ENCODE measurements at places on chromosomes 7 and 10.

GRCh38 chr7:28405662-28406061 lies 6.7 kb upstream of the CREB5 start:
- DNase-seq, result peak; percentile 97

DNA sequence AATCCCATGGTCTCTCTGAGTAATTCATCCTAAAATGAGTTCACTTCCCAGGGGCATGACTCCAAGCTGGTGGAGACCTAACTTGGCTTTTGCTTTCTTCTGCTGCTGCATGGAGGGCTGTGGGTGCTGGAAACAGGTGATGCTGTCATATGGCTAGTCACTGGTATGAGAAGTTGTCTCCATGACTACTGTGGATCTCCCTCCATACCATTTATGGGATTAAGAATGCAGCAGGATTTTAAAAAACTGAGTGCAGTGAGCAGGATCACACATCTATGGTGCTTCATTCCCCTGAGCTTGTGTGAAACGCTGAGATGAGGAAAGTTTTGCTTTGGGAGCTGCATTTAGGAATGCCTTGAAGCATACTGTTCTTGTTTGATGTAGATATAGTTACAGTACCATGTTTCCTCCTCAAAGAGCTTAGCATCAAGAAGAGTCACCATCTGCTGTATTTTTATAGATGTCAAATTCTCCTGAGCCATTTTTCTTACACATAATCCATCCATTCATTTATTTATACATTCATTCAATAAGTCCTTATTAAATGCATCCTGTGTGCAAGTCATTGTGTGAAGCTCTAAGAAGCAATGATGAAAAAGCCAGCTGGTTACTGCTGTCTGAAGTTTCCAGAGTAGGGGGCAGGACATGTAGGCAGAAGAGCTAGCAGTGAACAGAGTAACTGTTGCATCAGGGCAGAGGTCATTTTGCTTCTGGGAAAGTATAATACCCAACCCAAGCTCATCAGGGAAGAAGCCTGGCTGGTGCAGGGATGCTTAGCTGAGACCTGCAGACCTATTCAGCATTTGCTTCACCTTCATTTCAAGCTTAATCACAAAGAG lies 534.8 kb downstream of the AUTS2 start:
- peak; percentile 15 for DNase-seq

DNA sequence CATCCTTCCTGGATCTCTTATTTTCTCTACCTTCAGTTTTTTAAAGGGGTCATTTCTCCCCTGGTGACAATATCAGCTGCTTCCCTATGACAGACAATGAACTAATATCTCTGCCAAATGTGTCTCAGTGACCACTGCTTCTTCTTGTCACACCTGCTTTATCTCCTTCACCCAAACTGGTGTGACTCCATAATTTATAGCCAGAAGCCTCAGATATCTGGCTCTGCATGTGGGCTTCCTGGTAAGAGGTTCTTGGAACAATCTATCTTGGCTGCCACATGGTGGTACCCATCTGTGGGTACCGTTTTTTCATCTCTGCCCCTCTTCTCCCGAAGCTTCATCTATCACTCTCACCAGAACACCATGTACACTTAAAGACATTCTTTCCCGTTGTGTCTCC lies 37.0 kb downstream of the CPVL start:
- no peak for DNase-seq

- DNase-seq, result peak; percentile 83
These were observed 221.7 kb downstream of the PHTF2 start for GRCh38 chr7:78020136-78020873.

GRCh38 chr10:110699859-110700468 lies 55.8 kb downstream of the RBM20 start:
- no peak for DNase-seq

- no peak for DNase-seq
These were observed 77.6 kb downstream of the RNF216 start for GRCh38 chr7:5703572-5704533.

- DNase-seq, result no peak
These were observed at the start of gene C10orf105 for GRCh38 chr10:71719464-71720201. TSS of gene C10orf105 (minus strand) at chr10:71719778. CDS start at chr10:71716337, 3,441 bp downstream.

GRCh38 chr10:47288236-47288635 lies 11.8 kb upstream of the GDF10 start:
- DNase-seq, result no peak

DNA sequence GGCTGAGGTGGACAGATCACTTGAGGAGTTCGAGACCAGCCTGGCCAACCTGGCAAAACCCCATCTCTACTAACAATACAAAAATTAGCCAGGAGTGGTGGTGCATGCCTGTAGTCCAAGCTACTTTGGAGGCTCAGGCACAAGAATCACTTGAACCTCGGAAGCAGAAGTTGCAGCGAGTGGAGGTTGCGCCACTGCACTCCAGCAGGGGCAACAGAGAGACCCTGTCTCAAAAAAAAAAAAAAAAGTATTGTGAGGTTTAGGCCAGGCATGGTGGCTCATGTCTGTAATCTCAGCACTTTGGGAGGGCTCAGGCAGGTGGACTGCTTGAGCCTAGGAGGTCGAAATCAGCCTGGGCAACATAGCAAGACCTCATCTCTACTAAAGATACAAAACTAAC lies 16.0 kb downstream of the TET1 start:
- DNase-seq, result no peak

DNA sequence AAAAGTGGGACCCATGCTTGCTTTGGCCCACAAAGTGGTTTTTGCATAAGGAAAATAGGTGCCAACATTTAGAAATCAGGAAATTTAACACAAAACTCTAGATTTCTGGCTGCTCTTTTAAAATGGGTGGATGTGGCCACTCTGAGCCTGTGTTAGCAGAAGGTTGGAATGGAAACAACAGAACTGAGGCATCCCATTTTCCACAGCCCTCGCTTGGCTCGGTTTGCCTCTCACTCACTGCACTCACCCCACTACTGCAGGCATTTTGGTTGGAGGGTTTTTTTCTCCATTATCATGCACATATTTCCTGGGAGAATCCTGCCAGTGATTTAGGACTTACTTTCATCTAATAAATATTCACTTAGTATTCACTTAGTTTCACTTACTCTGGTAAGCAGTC lies 178.9 kb downstream of the BICC1 start:
- no peak for DNase-seq

GRCh38 chr10:91287912-91288311 lies 67.4 kb downstream of the PCGF5 start:
- DNase-seq, result no peak

DNA sequence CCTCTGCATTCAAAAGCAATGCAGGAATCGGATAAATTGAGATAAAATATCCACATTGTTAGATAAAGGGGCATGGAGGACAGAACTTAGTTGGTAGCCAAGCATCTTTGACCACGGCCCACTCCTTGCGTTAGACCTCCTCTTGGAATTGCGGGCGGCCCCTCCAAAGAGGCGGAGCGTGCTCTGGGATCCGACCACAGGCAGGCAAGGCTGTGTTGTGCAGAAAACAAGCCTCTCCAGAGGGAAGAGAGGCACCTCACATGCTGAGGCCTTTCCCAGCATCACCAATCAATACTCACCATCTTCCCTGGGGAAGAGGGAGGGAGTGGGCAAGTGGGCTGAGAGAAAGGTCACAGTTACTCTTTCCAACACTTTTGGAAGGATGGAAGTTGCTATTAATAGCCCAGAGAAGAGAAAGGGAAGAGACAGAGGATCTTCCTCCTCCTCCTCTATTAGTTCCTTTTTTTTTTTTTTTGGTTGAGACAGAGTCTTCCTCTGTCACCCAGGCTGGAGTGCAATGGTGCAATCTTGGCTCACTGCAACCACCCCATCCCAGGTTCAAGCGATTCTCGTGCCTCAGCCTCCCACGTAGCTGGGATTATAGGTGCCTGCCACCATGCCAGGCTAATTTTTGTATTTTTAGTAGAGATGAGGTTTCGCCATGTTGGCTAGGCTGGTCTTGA lies 49.7 kb upstream of the NRF1 start:
- DNase-seq, result no peak

- DNase-seq, result peak; percentile 93
These were observed 142.5 kb upstream of the TNS3 start for GRCh38 chr7:47724335-47724982.

DNA sequence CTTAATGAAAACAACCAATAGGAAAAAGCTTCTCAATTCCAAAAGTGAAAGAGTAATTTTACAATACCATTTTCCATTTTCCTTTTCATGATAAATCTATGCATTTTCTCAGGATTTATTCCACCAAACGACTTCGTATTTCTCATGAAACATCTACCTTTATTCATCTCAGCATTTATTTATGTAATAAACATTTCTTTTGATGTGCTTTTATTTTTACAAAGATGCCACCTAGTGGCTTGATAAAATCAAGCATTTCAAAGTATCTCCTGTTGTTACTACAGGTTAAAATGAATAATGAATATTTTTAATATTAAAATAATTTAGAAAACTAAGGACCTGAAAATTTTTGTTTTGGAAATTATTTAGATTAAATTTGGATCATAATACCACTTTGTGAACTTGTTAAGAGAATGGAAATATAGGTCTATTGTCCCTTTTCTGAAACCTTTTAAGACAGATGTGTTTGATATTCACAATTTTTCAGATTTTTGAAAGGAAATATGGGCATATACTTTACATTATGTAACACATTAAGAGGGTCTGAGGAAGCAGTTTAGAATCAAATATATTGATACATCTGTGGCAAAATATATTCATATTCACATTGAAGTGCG lies 2.7 kb upstream of the IQUB start:
- DNase-seq, result peak; percentile 11

GRCh38 chr7:72037516-72037915 lies 374.6 kb downstream of the CALN1 start:
- peak; percentile 34 for DNase-seq

Data from fibroblast of skin of right quadriceps (primary cell).